ENCODE measurements at places on chromosomes 7 and 10. TPM values are rescaled to one million over a fixed set of nuclear protein-coding genes. Genes with fewer than 3 reads are reported as not detected.

Gene MSMB
- not detected for total RNA-seq

Gene MEST
- total RNA-seq = 56.7 TPM

Gene URGCP
- total RNA-seq = 14.0 TPM

Gene SEMA3D
- 0.05 TPM for total RNA-seq

Gene TRPV5
- not detected for total RNA-seq

Gene ARID5B
- 62.0 TPM for total RNA-seq

Gene NKX1-2
- not detected for total RNA-seq

Gene OPN1SW
- not detected for total RNA-seq

Gene POMZP3
- 2.0 TPM for total RNA-seq

Gene IQUB
- total RNA-seq = 0.12 TPM

Gene NPSR1
- total RNA-seq = not detected

Gene AKR1C1
- 475 TPM for total RNA-seq

Gene CYP26C1
- total RNA-seq = under 0.01 TPM

Gene PLCE1
- total RNA-seq = 4.9 TPM

Gene GBX1
- total RNA-seq = not detected

Gene PROSER2
- 2.1 TPM for total RNA-seq

Gene CRPPA
- 1.5 TPM for total RNA-seq

Gene PIK3AP1
- total RNA-seq = not detected

Gene ABCC2
- 1.8 TPM for total RNA-seq

Gene GIMAP6
- total RNA-seq = 2.6 TPM

Gene TLX1
- total RNA-seq = not detected

Gene NPC1L1
- total RNA-seq = not detected

Gene WIPF3
- total RNA-seq = not detected

Gene NRF1
- total RNA-seq = 10.6 TPM

Gene PYROXD2
- 3.6 TPM for total RNA-seq

Gene UPK3B
- total RNA-seq = not detected

Gene FAM221A
- 0.64 TPM for total RNA-seq

Gene SNCG
- total RNA-seq = 6.4 TPM

Gene EIF3A
- 78.3 TPM for total RNA-seq

Gene GOLGA7B
- total RNA-seq = not detected

Gene GNAI1
- 25.8 TPM for total RNA-seq

Gene AGAP5
- total RNA-seq = 1.4 TPM

Gene PI4K2A
- total RNA-seq = 17.5 TPM

Gene C10orf95
- not detected for total RNA-seq

Gene HOXA11
- total RNA-seq = not detected

Gene VGF
- total RNA-seq = not detected

Gene CFTR
- not detected for total RNA-seq

Gene TMEM236
- 0.15 TPM for total RNA-seq

Gene PARD3
- 19.7 TPM for total RNA-seq

Gene DNAJC2
- total RNA-seq = 13.0 TPM

Gene BHLHA15
- not detected for total RNA-seq

Gene CAV1
- total RNA-seq = 524 TPM

Gene ZNF107
- 1.9 TPM for total RNA-seq

Gene LDB3
- total RNA-seq = 0.31 TPM

Gene DOCK4
- 6.3 TPM for total RNA-seq

Gene TSPAN33
- 0.15 TPM for total RNA-seq

Gene MYL10
- not detected for total RNA-seq

Gene AKR1D1
- total RNA-seq = not detected

Gene CASD1
- total RNA-seq = 11.9 TPM

Gene ADCYAP1R1
- 0.69 TPM for total RNA-seq

Gene ELMO1
- total RNA-seq = 2.7 TPM
